ENCODE measurements at places on chromosomes 1 and 21.

DNA sequence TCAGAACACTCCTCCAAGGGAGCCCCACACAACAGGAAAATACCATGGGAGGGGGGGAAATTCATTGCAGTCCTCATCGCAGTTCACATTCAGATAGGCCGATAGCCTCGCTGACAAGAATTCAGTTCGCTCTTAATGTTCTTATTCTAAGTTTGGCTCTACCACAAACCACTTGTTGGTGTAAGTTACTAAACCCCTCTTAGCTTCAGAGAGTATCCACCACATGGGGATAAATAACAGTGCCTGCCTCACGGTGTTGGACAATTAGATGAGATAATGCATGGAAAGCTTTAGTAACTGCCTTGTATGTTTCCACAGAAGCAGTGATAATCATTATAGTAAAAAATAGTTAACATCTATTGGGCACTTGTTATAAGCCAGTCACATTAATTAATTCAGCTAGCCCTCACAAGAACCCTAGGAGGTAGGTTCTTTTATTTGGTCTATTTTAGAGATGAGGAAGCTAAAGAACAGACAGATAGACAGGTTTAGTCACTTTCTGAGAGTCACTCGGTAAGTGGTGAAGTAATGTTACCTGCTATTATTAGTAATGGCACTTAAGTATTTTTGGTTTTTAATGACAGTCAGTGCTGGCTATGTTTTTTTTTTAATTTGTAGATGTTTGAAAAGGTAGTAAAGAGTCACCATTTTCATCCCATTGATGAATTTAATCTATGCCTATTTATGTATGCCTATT lies 10.1 kb downstream of the VAV3 start:
- no peak for DNase-seq

DNA sequence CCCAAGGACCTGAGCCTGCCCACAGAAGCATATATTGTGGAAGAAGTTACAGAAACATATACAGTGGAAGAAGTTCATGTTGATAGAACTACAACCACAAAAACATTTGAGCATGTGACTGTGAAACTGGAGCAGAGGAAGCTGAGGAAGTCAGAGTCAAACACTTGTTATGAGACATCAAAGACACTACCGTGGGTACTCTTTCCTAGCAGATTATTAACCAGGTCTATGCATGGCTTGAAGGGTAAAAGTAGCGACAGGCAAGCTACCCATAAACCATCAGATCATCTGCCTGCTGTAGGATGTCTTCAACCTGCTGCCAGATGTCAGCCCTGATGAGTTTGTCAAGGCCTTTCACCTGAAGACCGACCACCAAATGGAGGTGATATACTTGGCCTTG lies 35.8 kb downstream of the IVNS1ABP start:
- no peak for DNase-seq

DNA sequence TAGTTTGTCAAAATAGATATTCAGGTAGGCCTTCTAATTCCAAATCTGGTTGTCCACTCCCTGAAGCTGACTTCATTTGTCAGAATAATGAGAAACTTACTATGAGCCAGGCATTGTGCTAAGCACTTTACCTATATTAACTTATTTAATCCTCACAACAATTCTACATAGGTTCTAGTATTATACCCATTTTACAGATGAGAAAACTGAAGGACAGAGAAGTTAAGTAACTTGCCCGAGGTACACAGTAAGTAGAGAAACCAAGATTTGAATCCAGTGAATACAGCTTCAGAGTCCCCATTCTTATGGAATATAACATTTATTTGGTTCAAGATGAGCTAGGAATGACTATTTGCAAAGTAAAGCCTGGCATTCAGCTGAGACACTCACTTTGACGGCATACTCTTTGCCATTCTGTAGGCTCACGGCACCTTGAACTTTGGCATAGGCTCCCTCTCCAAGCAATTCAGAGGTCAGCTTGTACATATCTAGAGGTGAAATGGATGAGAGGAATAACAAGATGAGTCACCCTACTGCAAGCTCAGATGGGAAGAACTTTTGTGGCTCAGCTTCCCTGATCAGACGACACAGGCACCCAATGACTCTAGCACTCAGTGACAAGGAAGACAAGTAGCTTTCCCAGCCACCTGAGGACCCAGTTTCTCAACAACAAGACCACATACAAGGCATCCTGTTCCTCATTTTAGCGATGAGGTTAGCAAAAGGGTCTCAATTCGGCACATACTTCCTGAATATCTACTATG lies 23.7 kb downstream of the MKNK1 start:
- no peak for DNase-seq

DNA sequence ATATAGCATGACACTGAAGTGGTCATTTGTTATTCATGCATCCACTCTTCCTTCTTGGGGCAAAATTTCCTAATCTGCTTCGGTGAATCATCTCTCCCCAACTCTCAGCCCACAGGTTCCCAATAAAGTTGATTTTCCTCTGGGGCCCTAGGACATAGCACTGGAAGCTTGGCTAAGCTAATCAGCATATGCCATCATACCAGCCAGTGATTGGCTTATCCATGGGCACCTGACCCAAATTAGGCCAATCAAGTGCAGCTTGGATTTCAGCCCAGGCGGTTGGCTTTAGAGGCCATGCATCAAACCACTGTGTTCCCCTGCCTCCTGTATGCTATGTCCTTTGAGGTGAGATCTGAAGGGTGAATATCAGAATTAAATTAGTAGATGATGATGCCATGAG lies 58.9 kb downstream of the C1orf94 start:
- DNase-seq, result no peak

DNA sequence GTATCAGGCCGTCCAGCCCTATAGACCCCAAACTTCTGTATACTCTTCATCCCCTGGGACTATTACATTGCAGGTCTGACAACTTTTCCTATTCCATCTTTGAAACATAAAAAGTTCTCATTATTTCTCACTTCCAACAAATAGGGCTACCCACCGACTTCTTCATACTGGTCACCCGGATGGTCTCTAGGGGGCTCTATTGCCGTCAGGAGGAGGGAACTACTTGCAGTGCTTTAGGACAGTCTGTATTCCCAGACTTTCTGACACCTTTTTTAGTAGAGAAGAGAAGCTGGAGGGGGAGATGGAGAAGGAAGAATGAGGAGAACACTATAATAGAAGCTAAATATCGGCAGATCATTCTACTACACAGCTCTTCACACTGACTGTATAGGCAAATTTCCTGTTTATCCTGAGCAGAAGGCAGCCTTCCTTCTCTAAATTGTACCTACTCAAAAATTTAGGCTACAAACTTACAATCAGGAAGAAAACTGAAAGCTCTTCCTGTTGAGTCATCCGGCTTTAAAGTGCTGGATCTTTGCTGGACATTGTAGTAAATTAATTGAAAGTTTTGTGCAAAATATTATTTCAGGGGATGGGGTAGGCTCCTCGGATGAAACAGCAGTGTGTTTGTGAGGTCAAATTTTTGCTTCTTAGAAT lies 54.6 kb downstream of the CDC7 start:
- DNase-seq, result no peak

DNA sequence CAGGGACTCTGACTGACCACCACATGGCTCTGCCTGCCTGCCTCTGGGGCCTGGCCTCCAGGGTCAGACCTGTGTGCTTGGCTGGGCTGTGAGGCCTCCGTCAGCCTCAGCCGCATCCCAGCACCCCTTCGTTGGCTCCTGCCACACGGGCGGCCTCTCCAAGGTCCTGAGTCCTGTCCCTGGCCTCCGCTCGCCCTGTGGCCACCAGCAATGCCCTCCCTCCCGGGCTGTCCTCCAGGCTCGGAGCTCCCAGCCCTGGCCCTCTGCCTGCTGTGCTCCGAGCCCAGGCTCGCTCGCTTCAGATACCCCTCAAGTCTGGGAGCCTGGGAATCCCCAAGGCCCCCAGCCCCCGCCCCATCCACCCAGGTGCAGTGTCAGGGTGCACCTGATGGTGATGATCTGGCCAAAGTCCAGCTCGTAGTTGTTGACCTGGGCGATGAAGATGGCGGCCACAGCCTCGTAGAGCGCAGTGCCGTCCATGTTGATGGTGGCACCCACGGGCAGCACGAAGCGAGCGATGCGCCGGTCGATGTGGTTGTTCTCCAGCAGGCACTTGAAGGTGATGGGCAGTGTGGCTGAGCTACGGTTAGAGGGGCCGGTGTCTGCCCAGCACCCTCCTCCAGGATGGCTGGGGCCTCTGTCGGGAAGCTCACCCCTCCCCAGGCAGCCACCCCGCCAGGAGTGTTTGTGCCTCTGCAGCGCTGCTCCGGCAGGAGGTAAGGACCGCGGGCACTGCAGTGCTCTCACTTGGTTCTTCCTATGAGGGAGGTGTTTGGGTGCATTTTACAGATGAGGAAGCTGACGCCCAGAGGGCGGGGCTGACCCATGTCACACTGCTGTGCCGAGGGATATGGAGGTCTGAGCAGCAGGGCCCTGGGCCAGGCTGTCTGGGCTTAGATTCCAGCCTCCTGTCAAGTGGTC lies 28.5 kb downstream of the PODN start:
- DNase-seq, result no peak
